Nephron progenitor cell (in vitro differentiated cells): ENCODE measurements at places on chromosomes 5 and 9.

GRCh38 chr5:179382486-179382885, 37.2 kb upstream of the ADAMTS2 start:
- no peak for DNase-seq

GRCh38 chr9:133862585-133863256, 124.6 kb upstream of the SARDH start:
- no peak for DNase-seq

GRCh38 chr5:135635451-135635850, 56.7 kb upstream of the CXCL14 start:
- no peak for DNase-seq

DNA sequence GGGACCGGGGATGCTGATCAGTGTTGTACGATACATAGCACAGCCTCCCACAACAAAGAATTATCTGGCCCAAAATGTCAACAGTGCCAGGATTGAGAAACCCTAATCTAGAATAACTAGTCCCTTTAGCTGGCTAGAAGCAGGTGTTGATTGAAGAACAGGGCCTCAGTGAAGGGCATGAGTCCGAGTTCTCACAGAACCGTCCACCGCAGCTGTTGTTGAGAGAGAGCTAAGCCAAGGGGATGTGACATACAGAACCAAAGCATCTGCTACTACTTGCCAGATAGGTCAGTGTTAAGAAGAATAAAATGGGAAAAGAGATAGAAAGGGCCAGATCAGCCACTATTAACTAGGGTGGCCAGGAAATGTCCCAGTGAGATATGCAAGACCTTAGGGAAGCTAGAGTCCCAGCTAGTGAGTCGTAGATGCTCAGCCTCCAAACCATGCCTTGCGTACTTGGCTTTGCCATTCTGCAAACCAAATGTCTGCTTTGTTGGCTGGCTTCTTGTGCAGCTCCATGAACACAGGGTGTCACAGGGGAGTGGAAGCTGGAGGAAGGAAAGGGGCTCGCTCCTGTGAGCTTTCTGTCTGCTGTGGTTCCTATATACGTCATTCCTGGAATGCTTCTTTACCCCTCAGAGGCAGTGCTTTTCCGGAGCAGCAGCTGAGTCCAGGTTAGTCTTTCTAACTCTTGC, 68.9 kb downstream of the FBXO38 start:
- DNase-seq, result no peak

DNA sequence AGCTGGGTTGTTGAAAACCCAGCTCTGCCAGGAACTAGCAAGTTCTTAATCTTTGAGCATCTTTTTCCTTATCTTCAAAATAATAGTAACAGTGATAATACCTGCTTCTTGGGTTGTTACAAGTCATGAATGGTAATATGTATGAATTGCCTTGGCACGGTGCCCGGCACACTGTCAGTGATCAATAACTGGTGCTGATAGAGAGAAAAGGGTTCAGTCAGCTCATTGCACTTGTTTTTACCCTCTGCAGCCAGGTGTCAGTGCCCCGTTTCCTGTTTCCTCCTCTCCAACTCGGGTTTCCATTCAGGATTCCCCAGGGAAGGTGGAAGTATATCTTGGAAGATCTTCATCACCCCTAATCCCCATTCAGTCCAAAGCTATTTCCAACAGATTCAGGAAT, 15.8 kb upstream of the NIPAL4 start:
- no peak for DNase-seq

GRCh38 chr9:10729213-10729612, 116.4 kb upstream of the PTPRD start:
- DNase-seq, result no peak

DNA sequence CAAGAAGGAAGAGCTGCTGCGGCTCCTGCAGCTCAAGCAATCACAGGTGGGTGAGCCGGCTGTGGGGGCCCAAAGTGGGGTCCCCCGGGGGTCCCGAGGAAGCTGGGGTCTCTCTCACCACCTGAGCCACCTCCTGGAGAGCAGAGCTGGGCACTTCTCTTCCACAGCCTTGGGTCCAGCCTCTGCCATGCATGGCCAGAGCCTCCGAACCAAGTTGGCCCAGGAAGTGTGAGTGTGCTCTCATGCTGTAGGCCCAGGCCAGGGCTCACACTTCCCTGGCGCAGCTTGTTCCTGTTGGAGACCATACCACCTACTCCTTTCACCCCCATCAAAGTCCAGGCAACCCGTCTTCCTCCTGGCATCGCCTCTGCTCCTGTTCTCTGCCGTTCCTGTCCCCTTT, 19.7 kb downstream of the HMCN2 start:
- DNase-seq, result no peak

DNA sequence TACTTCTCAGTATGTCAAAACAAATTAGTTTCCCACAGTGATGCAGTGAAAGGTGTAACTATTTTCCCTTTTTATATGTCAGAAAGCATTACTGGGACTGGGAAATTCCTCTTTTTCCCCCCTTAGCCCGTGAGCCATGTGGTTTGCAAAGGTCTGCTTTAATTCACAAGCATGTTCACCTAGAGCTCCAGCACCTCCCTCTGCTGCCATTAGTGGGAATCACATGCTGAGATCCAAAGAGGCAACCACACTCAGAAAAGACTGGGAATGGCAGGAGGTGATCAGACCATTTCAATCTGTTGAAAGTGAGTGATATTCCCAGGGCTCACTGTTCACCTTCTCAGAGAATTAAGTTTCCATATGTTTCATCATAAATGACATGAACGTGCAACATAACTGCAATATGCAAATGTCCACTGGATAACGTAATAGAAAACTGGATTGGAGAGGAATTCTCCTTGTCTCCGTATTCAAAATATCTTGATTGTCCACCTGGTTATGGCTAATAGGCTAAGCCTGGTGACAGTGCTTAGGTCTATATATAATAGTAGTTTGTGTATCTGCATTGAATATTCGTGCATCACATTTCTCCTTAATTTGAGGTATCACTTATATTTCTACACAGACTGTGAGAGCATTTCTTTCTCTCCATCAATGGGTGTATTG, 703.5 kb upstream of the WWC1 start:
- peak; percentile 38 for DNase-seq

GRCh38 chr5:80198399-80198798, 57.4 kb downstream of the SERINC5 start:
- DNase-seq, result no peak

GRCh38 chr9:29039258-29039657, 1466.0 kb upstream of the C9orf72 start:
- no peak for DNase-seq

- DNase-seq, result no peak
Observed at GRCh38 chr9:80692751-80693150, 996.6 kb downstream of the TLE1 start.

DNA sequence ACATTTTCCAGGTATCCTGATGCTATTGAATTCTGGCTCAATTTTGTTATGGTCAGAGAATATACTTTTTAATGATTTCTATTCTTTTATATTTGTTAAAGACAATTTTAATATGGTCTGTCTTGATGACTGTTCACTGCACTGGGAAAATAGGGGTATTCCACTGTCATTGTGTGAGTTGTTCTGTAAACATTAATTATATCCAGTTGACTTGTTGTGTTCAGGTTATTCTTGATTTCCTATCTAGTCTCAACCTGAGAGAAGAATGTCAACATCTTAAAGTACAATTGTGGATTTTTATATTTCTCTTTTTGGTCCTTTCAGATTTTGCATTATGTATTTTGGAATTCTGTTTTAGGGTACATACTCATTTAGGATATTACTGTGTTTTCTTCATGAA, 59.9 kb upstream of the EXOC3 start:
- no peak for DNase-seq

GRCh38 chr5:32303755-32304120, 9.0 kb downstream of the MTMR12 start:
- DNase-seq, result no peak

- no peak for DNase-seq
Observed at GRCh38 chr5:37841203-37841602, 1.4 kb upstream of the GDNF start.

- no peak for DNase-seq
Observed at GRCh38 chr5:150080696-150081435, 5.5 kb downstream of the CSF1R start.
